GM23248 (cell line): ENCODE measurements at places on chromosomes 3 and 15.

DNA sequence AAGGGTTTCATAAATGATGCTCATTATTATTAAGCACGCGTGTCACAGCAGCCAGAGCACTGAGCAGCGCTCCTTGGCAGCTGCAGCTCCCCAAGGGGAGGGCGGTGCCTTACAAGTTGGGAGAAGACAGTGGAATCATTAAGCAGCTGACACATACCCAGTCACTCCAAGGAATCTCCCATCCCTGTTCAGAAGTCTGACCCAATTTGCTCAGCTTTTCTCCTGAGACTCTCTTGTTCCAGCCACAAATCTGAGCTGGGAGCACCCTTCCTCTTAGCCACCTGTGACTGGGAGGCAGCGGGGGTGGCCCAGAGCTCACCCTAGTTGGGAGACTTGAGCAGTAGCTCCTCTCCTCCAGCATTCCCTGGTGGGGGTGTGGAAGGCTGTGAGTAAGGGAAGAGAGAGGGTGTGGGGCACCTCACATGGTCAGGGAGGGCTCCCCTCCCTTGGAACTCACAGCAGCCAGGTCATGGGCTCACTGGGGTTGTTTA lies 64.3 kb downstream of the DUT start:
- no peaks in the 10 kb centered on the region for H3K27me3 ChIP-seq
- H3K36me3 ChIP-seq = no peaks in the 10 kb centered on the region
- peak overlapping the region; percentile 91 for H3K27ac ChIP-seq
- peak; percentile 99 for DNase-seq
- H3K4me3 ChIP-seq = 0 out of 2 replicates have a peak overlapping the region, but pooled peaks have one; percentile 22

DNA sequence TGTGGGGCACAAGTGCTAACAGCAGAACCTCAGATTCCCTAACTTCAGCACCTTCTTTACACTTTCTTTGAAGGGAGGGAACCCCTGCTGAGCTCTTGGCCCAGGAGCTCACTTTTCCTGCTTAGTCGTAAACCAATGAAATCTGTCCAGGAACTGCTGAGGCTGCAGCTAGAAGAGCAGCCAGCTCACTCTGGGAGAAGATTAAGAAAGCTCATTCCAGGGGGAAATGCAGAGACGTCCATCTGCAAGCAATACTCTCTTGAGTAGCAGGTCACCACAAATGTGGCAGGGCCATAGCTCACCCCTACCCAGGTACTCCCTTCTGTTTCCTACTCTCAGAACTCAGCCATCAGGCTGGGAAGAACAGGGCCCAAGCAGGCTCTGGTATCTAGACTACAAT lies 103.3 kb downstream of the WDR76 start:
- peaks cover 9% of the 10 kb centered on the region for H3K4me1 ChIP-seq
- H3K27ac ChIP-seq = no peak overlapping the region

- no peaks in the 10 kb centered on the region for H3K27me3 ChIP-seq
- peak; percentile 66 for DNase-seq
- peak overlapping the region; percentile 35 for H3K27ac ChIP-seq
Measured at GRCh38 chr15:35427091-35427490, 118.9 kb downstream of the DPH6 start.

GRCh38 chr15:44666210-44667038 lies 3.0 kb upstream of the SPG11 start:
- H3K27ac ChIP-seq = no peak overlapping the region
- H3K27me3 ChIP-seq = no peaks in the 10 kb centered on the region
- peaks cover 10% of the 10 kb centered on the region for H3K4me1 ChIP-seq
- DNase-seq = no peak
- H3K36me3 ChIP-seq = no peaks in the 10 kb centered on the region

DNA sequence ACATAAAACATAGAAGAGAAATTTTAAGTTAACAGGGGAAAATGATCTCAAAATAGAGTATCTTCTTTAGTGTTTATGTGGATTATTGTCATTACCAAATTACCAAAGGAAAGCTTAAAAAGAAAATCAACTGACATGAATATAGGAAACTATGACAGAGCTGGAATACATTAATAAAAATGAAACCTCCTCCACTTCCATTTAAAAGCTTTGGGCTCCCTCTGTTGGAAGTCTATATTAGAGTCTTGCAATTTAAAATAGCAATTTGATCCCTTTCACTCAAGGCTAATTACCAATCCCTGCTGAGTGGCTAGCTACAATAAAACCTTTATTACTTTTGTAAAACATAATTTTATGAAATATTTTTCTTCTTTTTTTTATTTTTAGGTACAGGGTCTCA lies 61.4 kb upstream of the IMPG2 start:
- H3K27me3 ChIP-seq = no peaks in the 10 kb centered on the region
- H3K4me3 ChIP-seq = no peak overlapping the region
- no peak overlapping the region for H3K27ac ChIP-seq
- H3K4me1 ChIP-seq = no peaks in the 10 kb centered on the region
- no peaks in the 10 kb centered on the region for H3K36me3 ChIP-seq
- DNase-seq = peak; percentile 75

DNA sequence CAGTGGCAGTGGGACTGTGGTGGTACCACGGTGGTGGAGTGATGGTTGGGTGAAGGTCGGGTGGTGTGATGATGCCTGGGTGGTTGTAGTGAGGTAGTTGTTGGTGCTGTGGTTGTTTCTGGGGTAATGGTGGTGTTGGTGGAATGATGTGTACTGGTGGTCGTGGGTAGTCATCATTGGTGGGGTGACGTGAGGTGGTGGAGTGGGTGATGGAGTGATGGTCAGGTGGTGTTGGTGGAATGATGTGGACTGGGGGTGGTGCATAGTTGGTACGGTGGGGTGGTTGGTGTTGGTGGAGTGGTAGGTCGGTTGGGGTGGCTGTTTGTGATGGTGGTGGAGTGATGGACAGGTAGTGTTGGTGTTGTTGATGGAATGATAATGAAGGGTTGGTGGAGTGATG lies 87.1 kb downstream of the PDCD6IP start:
- no peak overlapping the region for H3K27ac ChIP-seq
- no peaks in the 10 kb centered on the region for H3K27me3 ChIP-seq
- H3K4me1 ChIP-seq = no peaks in the 10 kb centered on the region

DNA sequence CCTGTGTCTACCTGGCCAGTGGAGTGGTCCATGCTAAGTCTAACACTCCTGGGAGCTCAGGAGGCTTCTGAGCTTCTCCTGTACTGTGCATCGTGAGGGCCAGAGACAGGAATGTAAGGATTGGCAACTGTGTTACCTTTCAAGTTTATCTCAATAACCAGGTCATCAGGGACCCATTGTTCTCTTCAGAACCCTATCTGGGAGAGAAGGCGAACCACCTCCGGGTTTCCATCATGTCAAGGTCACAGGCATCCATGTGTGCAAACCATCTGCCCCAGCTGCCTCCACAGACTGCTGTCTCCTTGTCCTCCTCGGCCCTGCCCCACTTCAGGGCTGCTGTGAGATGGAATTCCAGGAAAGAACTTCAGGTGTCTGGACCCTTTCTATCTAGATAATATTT lies 5.9 kb downstream of the ANKRD63 start:
- no peak overlapping the region for H3K27ac ChIP-seq
- H3K36me3 ChIP-seq = no peaks in the 10 kb centered on the region
- no peak for DNase-seq
- H3K4me1 ChIP-seq = no peaks in the 10 kb centered on the region
- no peak overlapping the region for H3K4me3 ChIP-seq
- peaks cover 18% of the 10 kb centered on the region for H3K27me3 ChIP-seq

DNA sequence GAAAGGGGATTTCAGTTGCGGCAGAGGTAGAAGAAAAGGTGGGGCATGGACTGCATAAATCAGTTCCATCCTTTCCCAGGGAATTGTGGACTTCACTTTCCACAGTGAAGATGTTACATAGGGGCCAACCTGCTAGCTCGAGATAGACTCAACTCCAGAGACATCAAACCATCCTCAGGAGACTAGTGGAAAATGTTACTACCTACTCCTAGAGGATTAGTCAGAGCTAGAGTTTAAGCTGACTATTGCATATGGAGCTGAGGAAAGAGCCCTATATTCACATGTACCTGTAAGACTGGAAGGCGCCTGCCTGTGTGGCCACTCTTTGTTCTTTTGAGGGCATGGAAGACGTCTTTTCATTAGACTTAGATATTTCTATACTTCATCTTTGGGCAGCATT lies 69.2 kb downstream of the KLHL25 start:
- peak overlapping the region; percentile 83 for H3K27ac ChIP-seq
- H3K4me1 ChIP-seq = peaks cover 32% of the 10 kb centered on the region
- H3K27me3 ChIP-seq = no peaks in the 10 kb centered on the region
- no peak overlapping the region for H3K4me3 ChIP-seq
- peak; percentile 67 for DNase-seq

DNA sequence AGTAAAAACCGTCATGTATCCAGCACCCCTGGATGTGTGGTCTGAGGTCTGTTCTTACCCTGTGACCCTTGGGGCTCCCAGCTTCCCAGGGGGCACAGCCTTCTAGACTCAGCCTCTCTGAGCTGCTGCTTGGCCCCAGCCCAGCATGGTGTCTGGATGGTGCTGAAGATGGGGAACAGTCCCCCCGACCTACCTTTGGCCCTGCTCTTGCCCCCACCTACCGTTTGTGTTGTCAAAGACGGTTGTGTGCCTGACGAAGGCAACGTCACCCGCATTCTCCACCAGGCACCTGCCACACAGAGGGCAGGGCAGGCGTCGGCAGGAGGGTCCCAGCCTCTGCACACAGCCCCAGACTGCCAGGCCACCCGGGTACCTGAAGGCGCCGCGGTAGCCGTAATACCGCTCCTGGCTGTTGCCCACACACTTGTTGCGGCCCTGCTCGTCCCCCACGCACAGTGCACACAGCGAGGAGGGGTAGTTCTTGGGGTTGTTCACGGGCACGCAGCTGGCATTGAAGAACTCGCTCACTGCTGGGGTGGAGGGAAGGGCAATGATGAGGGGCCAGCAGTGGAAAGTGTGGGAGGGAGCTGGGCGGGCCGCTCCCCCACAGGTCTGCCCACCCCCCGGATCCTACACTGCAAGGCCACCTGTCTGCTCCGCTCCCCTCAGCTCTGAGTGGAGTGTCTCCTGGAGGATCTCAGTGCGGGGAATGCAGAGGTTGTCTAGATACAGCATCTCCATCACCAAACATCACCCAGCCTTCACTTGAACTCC lies 21.0 kb downstream of the MELTF start:
- H3K27me3 ChIP-seq = no peaks in the 10 kb centered on the region
- H3K27ac ChIP-seq = no peak overlapping the region
- DNase-seq = no peak
- no peak overlapping the region for H3K4me3 ChIP-seq
- H3K4me1 ChIP-seq = no peaks in the 10 kb centered on the region
- no peaks in the 10 kb centered on the region for H3K36me3 ChIP-seq

DNA sequence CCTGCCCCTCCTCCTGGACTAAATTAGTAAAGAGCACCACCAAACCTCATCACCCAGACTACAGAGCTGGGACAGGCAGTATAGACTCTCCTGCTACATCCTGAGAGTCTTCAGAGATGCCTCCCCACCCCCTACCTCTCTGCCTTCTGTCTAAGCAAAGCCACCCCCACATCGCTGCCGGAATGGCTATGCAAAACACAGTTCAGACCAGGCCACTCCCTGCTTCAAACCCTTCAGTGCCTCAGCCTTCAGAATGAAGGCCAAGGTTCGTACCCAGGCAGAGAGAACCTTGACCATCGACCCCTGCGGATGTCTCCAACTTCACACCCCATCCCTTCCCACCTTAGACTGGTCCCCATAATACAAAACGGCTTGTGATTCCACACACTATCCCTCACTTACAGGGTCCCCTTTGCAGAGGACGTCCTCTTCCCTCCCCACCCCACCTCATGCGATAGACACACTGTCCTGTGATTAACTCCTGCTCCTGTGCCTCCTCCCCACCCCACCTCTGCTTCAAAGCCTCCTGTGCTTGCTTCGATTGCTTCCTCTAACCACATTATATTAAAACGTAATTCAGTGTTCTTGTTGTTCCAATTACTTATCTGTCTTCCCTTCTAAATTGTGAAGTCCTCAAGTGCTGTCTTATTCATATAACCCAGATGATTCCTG lies 175.3 kb downstream of the UACA start:
- no peak for DNase-seq
- H3K36me3 ChIP-seq = no peaks in the 10 kb centered on the region
- H3K4me3 ChIP-seq = no peak overlapping the region
- peaks cover 16% of the 10 kb centered on the region for H3K27me3 ChIP-seq
- peaks cover 13% of the 10 kb centered on the region; the same call in 1 of the 2 replicates for H3K4me1 ChIP-seq

DNA sequence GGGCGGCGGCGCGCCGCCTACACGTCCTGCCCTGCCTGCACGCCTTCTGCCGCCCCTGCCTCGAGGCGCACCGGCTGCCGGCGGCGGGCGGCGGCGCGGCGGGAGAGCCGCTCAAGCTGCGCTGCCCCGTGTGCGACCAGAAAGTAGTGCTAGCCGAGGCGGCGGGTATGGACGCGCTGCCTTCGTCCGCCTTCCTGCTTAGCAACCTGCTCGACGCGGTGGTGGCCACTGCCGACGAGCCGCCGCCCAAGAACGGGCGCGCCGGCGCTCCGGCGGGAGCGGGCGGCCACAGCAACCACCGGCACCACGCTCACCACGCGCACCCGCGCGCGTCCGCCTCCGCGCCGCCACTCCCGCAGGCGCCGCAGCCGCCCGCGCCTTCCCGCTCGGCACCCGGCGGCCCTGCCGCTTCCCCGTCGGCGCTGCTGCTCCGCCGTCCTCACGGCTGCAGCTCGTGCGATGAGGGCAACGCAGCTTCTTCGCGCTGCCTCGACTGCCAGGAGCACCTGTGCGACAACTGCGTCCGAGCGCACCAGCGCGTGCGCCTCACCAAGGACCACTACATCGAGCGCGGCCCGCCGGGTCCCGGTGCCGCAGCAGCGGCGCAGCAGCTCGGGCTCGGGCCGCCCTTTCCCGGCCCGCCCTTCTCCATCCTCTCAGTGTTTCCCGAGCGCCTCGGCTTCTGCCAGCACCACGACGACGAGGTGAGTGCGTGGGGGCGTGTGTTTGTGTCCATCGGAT lies 602 bp downstream of the TRIM71 start:
- no peaks in the 10 kb centered on the region for H3K36me3 ChIP-seq
- no peak overlapping the region for H3K27ac ChIP-seq
- no peaks in the 10 kb centered on the region for H3K4me1 ChIP-seq
- DNase-seq = no peak
- H3K4me3 ChIP-seq = no peak overlapping the region
- peaks cover 92% of the 10 kb centered on the region for H3K27me3 ChIP-seq

DNA sequence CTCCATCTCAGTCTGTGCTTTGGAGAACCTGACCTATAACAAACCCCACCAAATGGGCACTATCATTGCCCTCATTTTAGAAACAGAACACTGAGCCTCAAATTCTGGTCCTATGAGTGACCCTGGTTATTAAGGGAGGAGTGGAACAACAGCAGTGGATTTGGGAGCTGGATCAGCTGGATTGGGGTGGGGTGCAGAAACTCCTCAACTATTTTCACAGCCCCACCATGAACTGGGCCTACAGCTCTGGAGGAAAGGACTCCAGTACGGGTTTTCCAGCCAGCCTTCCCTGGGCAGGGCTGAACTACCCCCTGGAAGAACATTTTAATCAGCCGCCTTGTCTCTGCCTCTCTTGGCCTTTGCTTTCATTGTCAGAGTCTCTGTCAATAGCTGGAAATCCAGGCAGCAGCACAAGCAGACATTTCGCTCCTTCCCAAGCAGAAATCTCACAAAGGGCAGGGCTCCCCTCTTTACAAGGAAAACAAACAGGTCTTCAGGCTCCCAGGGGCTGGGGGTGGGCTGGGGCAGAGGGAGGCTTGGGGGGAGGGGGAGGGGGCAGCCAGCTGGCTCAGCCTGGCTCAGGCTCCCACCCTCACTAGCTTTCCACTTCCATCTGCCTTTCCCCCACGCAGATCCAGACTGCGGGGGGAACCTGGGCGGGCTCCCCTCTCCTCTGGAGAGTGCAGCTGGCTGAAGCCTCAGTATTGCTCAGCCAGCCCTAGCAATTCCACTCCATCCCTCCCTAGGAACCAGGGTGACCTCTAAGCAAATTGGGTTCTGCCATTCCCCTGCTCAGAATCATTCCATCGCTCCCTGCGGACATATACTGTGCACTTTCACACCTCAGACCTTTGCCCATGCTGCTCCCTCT lies 13.7 kb upstream of the TLE3 start:
- peaks cover 4% of the 10 kb centered on the region; the same call in 1 of the 2 replicates for H3K4me1 ChIP-seq
- H3K27me3 ChIP-seq = no peaks in the 10 kb centered on the region
